ENCODE measurements at places on chromosomes 6 and 20.

DNA sequence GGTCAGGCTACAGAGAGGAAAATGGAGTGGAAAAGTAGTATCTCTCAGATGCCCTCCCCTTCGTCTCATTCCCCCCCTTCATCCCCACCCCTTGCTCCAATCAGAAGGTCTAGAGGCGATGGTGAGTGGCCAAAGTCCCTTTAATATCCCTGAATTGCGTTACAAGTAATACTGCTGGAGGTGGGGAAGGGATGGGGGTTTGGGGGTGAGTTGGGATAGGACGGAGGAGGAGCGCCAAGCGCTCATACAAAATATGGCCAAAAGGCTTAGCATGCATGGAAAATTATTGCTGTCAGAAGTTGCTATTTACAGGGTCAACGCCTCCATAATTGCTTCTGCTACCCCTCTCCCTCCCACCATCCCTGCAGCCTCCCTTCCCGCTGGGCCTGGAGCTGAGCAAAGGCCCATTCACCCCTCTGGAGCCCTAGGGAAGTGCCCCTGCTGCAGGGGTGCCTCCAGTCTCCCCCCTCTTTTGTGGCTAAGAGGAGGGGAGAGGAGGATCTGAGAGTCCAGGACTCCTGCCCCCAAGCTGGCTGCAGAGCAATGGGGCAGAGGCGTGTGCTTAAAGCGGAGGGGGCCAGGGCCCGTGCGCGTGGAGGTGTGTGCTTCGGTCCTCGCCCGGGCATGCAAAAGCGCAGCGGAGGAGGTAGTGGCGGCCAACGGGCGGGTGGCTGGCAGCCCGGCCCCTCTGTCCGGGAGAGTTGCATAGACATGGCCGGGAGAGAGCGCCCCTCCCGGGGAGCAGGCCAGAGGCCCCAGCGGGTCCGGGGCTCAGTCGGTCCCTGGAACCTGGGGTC is 8.7 kb upstream of the SRXN1 start:
- DNase-seq: no peak

GRCh38 chr20:16760431-16761304 is 12.5 kb downstream of the OTOR start:
- DNase-seq: no peak

DNA sequence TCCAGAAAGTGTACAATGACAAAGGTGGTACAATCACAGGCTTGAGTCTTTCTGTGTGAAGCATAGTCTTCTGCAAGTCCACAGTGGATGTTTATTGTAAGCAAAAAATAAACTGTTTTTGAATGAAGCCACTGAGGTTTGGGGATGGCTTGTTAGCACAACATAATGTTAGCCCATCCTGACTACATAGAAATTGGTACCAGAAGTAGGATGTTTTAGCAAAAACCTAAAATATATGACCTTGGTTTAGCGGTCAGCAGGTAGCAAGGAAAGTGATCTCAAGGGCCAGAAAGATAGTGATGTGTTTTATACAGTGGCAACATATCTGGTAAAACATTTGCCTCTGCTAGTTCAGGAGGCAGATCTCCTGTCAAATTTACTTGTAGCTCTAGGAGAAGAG is 15.8 kb downstream of the PLAGL1 start:
- no peak for DNase-seq

DNA sequence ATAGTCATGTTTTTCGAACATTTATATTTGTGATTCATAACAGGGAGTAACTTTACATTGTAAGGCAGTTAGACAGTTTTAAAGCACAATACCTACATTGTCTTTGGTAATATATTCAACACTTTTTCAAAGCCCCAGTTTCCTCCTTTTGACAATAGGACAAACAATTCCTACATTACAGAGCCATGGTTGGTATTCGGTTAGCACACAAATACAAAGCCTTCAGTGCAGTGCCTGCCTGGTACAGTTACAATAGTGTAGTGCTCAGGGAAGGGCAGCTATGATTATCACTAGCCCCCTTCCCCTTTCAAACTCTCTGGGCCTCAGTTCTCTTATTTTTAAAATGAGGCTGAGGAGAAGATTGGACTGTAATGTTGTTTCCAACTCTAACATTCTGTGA is 207.8 kb downstream of the TPBG start:
- no peak for DNase-seq

DNA sequence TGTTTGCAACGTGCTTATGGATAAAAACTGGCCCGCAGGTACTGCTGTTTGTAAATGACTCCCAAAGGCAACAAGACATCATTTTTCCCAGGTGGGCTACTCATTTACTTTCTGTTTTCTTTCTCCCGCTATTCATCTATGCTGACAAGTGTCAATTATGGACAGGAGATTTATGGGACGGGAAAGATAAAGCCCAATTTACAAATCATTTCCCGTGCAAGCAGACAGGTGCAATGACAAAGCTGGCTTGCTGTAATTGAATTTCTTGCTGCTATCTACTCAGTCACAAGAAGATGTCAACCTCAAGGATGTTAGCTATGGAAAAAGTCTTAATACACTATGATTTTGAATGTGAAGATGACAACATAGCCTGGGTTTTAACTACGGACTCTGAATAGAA is 125.5 kb downstream of the EPHA7 start:
- no peak for DNase-seq

GRCh38 chr6:145539831-145540230 is 195.5 kb downstream of the EPM2A start:
- no peak for DNase-seq

GRCh38 chr20:57255183-57255582 is 11.3 kb downstream of the BMP7 start:
- no peak for DNase-seq

- no peak for DNase-seq
Measured at GRCh38 chr6:131414956-131415355, 158.1 kb upstream of the ARG1 start.

GRCh38 chr20:17939622-17940223 is 28.9 kb downstream of the SNX5 start:
- no peak for DNase-seq

DNA sequence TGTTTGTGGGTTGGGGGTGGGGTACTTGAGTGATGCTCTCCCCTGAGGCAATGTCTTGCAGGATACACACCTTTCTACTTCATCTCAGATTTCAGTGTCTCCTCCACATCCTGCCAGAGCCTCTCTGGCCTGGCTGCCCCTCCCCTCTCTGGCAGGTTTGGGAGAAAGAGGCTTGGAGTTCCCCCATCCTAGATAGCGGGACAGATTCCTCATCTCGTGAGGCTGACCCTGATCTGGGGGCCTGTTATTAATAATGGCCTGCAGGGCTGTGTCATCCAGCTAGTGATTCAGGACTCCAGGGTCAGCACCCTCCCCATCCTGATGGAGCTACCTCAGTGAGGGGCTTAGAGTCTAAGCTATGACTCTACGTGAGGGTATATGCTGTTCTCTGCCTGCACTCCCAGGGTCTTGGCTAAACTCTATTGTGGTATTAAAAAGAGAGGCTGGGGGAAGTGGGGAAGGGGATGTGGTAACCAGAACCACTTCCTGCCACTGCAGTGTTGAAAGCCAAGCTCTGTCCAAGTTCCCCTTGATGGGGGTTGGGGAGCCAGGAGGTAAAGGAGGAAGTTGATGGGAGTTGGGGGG is 3.7 kb upstream of the MMP9 start:
- no peak for DNase-seq

- no peak for DNase-seq
Measured at GRCh38 chr6:149933461-149933860, 8.4 kb upstream of the ULBP2 start.

- DNase-seq: no peak
Measured at GRCh38 chr6:41053041-41053440, at the start of gene APOBEC2. Gene APOBEC2 (plus strand): TSS chr6:41053202. CDS start chr6:41053348, 146 bp downstream.

DNA sequence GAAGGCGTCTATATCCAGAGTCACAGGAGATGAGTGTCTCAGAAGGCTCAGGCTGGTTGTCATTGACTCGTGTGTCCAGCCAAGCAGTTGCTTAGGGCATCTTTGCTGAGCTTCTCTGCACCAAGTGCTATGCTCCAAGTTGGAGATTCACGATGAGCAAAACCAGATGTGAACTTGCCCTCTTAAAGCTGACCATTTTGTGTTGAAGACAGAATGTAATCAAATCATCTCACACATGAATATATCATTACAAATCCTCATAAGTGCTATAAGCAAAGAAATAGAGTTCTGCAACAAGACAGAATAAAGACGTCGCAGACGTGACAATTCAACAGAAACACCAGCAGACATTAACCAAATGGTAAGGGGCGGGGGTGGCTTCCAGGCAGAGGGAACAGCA is 103.9 kb downstream of the ALDH8A1 start:
- no peak for DNase-seq

DNA sequence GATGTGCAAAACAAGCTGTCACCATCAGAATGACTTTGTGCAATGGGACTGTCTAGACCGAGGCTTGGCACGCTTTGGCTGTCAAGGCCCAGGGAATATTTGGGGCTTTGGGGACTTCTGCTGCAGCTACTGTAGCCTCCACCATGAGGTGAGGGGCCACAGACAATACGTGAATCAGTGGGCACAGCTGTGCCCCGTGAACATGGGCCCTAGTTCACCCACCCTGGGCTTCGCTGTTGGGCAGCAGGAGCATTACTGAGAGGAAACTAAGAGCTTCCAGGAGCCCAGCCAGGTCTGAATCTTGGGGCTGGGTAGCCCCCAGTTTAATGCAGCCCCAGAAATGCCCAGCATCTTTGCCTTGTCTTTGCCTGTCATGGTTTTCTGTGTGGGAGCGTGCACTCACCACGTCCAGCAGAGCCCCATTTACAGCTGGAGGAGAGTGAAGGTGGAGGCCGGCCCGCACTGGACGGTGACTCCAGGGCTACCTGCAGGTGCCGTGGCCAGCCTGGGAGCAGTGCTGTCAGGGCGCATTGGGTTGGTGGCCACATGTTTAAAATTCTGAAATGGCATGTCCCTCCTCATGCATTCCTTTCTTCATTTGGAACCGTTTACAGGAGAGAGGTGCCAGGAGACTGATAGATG is 34.7 kb downstream of the DUSP22 start:
- DNase-seq: no peak

- no peak for DNase-seq
Measured at GRCh38 chr6:110703906-110704594, 111.2 kb downstream of the CDK19 start.

DNA sequence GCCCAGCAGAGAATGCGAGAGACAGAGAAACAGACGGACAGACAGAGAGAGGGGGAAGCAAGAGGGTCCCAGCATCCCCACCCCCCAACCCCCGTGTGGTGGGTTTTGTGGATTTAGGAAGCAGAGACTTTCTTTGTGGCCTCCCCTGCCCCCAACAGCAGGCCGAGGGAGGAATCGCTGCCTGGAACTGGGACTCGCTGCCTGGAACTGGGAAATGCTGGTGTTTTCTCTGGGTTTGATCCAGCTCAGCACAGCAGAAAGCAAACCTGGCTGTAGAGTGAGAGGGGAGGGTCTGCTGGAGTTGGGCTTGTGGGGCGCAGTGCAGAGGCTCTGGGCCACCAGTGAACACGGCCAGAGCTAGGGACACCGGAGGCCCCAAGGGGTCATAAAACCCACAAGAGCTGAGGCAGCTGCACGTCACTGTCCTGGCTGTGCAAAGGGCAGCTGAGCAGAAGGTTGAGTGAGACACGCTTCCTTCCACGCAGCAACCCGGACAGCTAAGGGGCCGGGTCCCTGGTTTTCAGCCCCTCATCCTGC is 181.8 kb downstream of the TAF4 start:
- DNase-seq: no peak

GRCh38 chr20:20404633-20405032 is 36.7 kb downstream of the INSM1 start:
- no peak for DNase-seq

- peak; percentile 3 for DNase-seq
Measured at GRCh38 chr20:19692685-19693119, 65.4 kb upstream of the RIN2 start.

- no peak for DNase-seq
Measured at GRCh38 chr6:104186831-104187230, 672.9 kb downstream of the HACE1 start.

DNA sequence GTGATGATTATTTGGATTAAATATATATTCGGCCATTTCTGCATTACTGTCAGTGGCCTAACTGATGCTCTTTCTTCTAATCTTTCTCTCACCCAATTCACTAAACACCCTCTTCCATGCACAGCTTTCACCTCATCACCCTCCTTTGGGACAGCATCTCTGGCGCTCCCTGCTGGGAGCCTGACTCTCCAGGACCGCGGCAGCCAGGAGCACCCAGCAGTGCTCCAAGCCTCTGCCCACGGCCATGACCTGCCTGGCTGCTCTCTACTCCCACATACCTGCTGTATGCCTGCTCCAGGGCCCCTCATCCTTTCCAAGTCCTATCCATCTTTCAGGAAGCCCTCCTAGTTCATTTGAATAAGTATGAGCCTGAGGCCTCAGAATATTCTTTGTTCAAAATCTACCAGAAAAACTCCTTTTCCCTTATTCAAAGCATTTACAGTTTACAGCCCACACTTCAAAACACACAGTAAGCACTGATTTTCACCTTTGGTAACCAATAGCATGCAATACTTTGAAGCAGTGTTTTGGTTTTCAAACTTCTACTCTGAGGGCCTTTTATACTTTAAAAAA is 15.2 kb downstream of the CTCFL start:
- no peak for DNase-seq

DNA sequence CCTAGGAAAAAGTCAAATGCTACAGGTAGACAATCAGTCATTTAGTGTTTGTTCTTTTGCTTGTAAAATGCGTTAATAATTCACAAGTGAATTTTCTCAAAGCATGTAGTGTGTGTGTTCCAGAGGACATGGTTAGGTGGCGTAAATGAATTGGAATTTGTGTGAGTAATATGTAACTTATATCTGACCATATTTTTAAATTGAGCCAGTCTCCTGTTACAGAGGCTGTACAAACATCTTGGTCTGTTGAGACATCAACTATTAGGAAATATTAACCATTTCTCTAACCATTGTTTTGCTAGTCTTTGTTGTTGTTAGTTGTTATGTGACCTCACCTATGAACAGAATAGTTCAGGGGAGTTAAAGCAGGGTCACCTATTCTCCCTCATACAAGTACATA is 22.7 kb downstream of the MCM8 start:
- DNase-seq: no peak

DNA sequence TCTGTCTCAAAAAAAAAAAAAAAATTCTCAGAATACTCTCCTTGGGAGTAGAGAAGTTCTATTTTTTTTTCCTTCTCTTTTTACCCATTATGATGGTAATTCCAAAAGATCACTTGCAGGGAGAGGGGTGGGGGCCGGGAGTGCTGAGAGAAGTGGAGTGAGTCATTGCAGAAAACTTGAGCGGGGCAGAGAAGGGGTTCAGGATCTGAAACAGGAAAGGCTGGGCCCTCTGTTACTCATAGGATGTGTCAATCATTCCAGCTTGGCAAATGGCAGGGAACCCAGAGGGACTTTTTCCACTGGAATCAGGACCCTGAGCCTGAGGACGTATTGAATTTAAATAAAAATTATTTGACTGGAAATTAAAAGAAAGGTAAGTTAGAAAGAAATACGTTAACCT is 111.4 kb upstream of the ARMC2 start:
- no peak for DNase-seq

- no peak for DNase-seq
Measured at GRCh38 chr6:96391776-96392360, 129.7 kb upstream of the UFL1 start.

GRCh38 chr6:2155206-2155605 is 90.2 kb downstream of the GMDS start:
- DNase-seq: no peak

- DNase-seq: no peak
Measured at GRCh38 chr20:60477958-60478357, 519.7 kb downstream of the CDH26 start.
